ENCODE measurements at places on chromosomes 12 and 14.

DNA sequence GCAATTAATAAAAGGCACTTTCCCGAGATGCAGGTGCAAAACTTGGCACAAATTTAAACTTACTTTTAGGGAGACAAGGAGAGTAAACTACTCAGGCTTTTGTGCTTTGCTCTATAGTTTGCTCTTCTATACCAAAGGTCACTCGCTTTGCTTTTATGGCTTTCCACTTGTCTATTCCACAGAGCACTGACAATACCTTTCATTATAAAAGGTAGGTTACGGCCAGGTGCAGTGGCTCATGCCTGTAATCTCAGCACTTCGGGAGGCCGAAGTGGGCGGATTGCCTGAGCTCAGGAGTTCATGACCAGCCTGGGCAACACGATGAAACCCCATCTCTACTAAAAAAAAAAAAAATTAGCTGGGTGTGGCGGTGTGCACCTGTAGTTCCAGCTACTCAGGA is 32.9 kb downstream of the ALKBH1 start:
- no peak for DNase-seq

GRCh38 chr12:96375841-96376604 is 24.2 kb downstream of the CDK17 start:
- no peak for DNase-seq

- no peak for DNase-seq
Observed at GRCh38 chr12:109752117-109753053, 38.8 kb downstream of the FAM222A start.

- peak; percentile 74 for DNase-seq
Observed at GRCh38 chr12:93773122-93773871, 96.1 kb downstream of the CRADD start.

- no peak for DNase-seq
Observed at GRCh38 chr12:30500532-30500931, 195.1 kb downstream of the IPO8 start.

GRCh38 chr12:52411815-52412214 is 5.7 kb upstream of the KRT82 start:
- DNase-seq = no peak

- DNase-seq = no peak
Observed at GRCh38 chr12:77894556-77894955, 63.9 kb downstream of the NAV3 start.

DNA sequence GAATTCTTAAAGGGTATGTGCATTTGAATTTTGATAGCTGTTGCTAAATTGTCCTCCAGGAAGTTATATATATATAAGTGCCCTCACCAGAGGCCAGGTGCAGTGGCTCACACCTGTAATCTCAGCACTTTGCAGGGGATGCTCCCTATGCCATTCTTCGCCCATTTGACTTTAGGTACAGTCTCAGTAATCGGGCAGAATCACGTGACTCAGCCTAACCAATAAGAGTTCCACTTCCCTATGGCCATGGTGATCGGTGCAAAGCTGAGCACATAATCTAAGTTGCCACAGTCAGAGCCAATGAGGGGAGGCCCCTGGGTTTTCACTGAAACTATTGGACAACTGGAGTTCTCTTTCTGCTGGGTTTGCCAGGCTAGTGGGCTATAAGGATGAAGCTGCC is 274.6 kb upstream of the TBX3 start:
- DNase-seq = no peak

- no peak for DNase-seq
Observed at GRCh38 chr14:102993523-102993922, 63.8 kb downstream of the CDC42BPB start.

DNA sequence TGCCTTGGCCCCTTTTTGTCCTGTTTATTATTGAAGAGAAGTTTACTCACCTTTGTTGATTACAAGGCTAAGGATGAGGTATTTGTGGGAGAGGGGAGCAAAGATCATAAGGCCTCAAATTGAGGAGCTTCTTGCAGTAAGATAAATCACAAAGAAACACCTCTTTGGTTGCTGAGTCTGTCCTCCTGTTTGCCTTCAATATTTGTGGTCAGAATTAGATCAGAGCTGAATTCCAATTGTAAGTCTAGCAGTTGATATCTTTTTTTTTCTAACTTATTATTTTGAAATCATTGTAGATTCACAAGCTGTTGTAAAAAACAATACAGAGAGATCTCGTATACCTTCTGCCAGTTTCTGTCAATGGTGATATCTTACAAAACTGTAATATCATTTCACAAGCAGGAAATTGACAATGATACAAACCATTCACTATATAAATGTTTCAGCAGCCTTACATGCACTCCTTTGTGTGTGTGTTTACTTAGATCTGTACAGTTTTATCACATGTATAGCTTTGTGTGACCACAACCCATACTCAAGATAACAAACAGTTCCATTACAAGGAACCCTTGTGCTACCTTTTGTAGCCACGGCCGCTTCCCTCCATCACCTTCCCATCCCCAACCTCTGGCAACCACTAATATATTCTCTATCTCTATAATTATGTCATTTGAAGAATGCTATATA is 97.4 kb downstream of the KICS2 start:
- no peak for DNase-seq

- no peak for DNase-seq
Observed at GRCh38 chr12:106044773-106045172, 94.0 kb downstream of the NUAK1 start.
